NCI-H1092 (cell line): ENCODE measurements at places on chromosomes 2 and 18.

DNA sequence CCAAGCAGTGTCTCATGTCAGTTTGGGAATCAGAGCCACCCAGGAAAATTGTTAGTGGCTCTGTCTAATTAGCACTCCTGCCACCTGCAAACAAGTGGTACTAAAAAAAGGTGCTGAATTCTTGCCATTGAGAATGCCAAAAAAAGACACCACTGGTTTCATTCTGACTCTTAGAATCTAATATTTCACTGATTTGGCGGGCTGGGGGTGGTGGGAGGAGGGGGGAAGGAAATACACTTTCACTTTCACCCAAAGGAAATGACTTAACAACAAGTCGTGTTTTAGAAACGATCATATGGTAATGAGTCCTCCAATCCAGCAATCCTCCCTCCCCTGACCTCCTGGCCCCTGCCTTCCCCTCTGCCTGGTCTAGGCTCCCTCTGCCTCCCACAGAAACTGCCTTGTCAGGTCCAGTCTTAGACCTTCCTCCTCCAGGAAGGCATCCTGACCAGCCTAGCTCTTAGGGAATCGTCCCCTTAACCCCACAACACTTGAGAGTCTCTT, 4.4 kb upstream of the KLHL29 start:
- DNase-seq: no peak

- DNase-seq: no peak
These were observed 628.0 kb downstream of the ZEB2 start for GRCh38 chr2:143891879-143892308.

DNA sequence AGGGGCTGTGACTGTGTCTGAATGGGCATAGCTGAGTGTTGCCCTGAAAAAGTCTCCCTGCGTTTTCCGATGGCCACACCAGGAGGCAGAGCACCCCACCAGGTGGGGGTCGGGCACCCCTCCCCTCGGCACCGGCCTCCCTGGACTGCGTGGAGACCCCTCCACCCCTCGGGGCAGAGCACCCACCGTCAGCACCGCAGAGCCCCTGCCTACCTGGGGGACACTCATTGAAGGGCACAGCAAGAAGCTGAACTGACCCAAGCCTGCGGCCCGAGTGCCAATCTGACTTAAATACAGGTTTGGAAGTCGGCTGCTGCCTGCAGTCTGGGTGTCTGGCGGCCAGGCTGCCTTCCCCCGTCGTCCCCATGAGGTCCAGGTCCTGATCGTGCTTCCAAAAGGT, 69.9 kb downstream of the KCNG2 start:
- DNase-seq: no peak

GRCh38 chr18:77736842-77737241, 487.2 kb downstream of the GALR1 start:
- no peak for DNase-seq

DNA sequence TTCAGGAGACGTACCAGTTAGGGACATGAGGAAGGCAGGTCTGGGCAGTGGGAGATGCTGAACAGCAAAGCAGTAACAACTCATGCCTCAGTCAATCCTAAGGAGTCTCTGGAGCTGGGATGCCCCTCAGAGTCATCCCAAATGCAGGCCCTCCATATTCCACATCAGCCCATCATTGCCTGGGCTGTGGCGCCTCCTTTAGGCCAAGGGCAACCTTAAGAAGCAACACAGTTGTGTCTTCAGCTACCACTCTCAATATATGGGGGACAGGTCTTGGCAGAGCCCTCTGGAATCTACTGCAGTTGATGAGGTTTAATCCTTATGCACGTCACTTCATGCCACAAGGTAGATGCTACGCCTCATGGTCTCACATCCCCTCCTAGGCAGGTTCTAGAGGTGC, 682.0 kb upstream of the RAB6C start:
- DNase-seq: no peak

GRCh38 chr2:47288864-47289263, 114.1 kb upstream of the MSH2 start:
- DNase-seq: no peak

GRCh38 chr18:25503567-25504081, 151.7 kb upstream of the ZNF521 start:
- no peak for DNase-seq

- DNase-seq: peak; percentile 0
These were observed 34.8 kb downstream of the HAT1 start for GRCh38 chr2:171957061-171957460.

DNA sequence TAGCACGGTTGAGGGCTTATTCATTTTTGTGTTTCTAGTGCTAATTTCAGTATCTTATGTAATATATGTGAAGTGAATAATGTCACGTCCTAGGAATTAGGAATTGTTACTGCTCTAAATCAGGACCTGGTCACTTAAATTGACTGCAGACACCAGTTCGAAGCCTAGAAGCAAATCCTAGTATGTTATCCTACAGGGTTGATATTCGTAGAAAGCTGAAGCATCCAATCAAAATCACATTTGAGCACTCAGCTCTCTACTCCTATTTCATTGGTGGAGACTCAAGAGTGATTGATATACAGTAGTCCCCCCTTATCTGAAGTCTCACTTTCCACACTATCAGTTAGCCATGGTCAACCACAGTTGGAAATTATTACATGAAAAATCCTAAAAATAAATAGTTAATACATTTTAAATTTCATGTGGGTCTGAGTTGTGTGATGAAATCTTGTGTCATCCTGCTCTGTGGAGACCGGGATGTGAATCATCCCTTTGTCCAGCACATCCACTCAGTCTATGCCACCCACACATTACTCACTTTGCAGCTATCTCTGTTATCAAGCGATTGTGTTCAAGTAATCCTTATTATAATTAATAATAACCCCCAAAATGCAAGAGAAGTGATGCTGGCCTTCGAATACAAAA, 35.2 kb upstream of the SCN9A start:
- DNase-seq: no peak

GRCh38 chr2:237257471-237257951, 156.5 kb downstream of the COL6A3 start:
- DNase-seq: no peak

GRCh38 chr2:170092436-170093060, 85.4 kb upstream of the MYO3B start:
- no peak for DNase-seq

GRCh38 chr2:31110431-31110830, 27.8 kb downstream of the GALNT14 start:
- DNase-seq: no peak

DNA sequence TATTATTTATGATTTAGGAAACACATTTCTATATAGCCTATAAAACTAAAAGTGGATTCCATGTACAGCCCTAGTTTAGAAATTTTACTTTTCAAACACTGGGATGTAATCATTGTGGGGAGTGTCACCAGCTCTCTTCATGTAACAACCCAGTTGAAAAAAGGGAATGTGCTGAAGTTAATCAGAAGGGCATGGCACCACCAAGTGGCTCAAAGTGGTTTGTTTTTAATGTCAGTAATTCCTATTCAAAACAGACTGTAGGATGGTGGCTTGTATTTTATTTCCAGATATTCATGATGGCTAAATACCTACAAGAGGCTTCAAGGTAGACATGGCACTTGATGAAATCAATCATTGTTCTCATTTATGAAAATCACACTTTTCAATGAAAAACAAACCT, 58.1 kb upstream of the TMEM182 start:
- DNase-seq: no peak

DNA sequence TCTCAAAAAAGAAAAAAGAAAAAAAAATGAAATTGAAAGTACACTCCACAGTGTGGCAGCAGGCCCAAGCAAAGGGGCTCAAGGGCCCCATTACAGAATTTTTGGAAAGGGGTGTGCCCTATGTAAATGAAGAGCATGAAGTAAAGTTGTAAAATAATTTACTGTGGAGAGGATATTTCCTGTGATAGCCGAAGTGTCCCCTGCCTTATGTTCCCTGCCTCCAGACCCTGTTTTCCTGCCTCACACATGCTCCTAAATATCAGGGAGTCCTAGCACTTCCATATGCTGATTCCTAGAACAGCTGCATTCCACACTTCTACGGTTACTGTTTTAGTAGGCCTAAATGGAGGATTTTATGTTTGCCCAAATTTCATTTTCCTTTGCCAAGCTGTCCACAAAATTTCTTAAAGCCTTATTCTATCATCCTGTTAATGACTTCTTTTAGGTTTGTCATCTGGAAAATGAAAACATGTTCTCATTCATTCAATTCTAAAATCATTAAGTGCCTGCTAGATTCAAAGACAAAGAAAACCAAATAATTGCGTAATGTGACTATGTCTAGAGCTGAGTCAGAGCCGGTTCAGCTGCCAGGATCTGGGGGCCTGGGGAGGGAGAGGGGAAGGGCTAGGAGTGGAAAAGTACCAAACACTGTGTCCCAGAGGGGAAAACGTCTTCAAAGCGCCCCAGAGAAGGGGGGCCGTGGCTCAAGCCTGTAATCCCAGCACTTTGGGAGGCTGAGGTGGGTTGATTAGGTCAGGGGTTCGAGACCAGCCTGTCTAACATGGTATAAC, 25.9 kb upstream of the IMPA2 start:
- DNase-seq: no peak

GRCh38 chr2:61085883-61086282, 20.2 kb downstream of the SANBR start:
- no peak for DNase-seq

- DNase-seq: no peak
These were observed 106.2 kb downstream of the CNTNAP5 start for GRCh38 chr2:124131276-124131675.

GRCh38 chr2:62687636-62688035, 17.9 kb upstream of the EHBP1 start:
- no peak for DNase-seq

DNA sequence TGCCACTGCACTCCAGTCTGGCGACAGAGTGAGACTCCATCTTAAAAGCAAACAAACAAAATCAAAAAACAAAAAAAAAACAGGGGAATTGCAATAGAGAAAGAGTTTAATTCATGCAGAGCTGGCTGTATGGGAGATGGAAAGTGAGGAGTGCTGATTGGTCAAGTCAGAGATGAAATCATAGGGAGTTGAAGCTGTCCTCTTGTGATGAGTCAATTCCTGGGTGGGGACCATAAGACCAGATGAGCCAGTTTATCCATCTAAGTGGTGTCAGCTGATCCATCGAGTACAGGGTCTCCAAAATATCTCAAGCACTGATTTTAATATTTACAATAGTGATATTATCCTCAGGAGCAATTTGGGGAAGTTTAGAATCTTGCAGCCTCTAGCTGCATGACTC, 45.3 kb downstream of the FRZB start:
- DNase-seq: no peak

DNA sequence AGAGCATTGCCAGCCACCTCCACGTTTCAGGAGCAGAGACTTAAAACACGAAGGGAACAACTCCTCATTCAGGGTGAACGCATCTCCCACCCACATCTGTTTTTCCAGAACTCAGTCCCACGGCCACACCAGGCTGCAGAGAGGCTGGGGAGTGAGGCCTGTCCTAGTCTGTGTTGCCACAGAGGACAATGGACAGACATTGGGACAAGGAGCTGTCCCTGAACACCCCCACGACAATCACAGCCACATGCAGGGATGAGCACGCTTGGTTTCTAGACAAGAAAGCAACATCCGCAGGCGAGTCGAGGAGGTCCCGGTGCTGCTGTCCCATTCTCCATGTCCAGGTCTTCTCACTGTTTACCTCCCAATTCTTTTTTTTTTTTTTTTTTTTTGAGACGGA, 167.4 kb downstream of the EIPR1 start:
- no peak for DNase-seq

GRCh38 chr2:17156086-17156485, 362.2 kb downstream of the RAD51AP2 start:
- DNase-seq: no peak

DNA sequence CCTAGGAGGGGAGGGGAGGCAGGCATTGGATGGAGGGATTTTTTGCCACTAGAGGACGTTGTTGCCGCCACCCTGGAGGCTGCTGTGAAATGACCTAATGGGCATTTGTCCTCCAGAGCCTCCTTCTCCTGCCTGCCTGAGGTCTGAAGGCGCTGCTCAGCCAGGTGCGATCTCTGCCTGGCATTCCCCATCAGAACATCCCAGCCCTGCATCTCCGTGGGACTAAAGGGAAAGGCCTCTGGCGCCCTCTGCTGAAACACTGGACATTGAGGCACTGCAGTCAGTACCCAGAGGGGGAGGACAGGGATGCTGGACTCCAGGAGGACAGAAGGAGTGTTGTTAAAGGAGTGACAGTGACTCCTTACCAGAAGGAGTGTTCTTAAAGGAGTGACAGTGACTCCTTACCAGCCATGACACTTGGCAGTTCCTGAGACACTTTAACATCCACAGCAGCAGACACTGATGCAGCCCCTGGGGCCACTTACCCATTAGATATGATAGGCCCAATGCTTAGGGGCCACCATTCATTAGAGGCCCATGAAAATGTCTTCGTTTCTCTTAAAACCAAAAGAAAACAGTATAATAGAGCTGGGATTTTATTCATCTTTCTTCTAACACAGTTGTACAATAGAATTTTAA, 17.0 kb downstream of the THNSL2 start:
- peak; percentile 66 for DNase-seq

- DNase-seq: no peak
These were observed 114.5 kb upstream of the MAPRE2 start for GRCh38 chr18:34926683-34927082.

DNA sequence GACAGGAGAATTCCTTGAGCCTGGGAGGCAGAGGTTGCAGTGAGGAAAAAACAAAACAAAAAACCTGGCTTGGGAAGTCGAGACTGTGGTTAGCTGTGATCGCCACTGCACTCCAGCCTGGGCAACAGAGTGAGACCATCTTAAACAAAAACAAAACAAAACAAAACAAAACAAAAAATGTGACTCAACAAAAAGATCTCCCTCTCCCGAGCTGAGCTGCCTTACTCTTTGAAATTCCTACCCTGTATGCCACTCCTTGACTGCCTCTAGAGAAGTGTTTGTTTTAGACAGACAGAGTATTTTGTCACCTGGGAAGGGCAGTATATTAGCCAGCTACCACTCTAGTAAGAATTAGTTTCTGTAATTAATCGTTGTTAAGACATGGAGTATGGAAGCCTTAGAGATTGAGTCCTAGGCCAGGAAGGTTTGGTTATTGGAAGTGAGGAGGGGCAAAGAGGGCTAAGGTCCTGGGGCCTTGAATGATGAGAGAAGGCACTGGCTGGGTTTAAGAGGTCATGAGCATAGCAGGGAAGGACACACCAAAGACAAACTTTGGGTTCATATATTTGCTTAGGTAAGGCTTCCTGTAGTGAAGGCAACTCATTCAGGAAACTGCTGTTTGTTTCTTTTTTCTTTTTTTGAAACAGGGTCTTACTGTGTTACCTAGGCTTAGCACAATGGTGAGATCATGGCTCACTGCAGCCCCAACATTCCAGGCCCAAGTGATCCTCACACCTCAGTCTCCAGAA, 56.0 kb downstream of the HAUS1 start:
- DNase-seq: no peak

- DNase-seq: no peak
These were observed 149.6 kb downstream of the DOCK10 start for GRCh38 chr2:224892574-224893204.

- no peak for DNase-seq
These were observed 495.1 kb upstream of the MYT1L start for GRCh38 chr2:2826209-2826551.

DNA sequence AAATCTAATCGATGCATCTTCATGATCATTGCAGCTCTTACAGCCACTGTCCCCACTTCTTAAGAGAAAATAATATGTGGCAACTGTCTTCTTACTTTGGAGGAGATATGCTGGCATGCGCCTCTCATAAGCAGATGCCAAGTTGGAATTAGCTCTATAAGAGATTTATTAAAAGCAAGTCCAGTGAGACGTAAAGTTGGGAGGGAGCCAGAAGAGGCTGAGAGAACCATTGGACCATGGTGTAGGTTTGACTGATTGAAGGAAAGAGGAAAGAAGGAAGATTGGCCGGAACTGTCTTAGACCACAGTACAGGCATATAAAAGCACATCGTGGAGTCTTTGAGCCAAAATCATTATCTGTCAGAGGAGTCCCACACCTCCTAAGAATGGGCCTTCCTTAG, 265.7 kb upstream of the ZC3H15 start:
- DNase-seq: no peak
